Omental fat pad (tissue), 4 donors: ENCODE measurements at places on chromosomes 2 and 18.
A peak's percentile ranks its signal among the peaks of the same experiment; 100 is the strongest.

DNA sequence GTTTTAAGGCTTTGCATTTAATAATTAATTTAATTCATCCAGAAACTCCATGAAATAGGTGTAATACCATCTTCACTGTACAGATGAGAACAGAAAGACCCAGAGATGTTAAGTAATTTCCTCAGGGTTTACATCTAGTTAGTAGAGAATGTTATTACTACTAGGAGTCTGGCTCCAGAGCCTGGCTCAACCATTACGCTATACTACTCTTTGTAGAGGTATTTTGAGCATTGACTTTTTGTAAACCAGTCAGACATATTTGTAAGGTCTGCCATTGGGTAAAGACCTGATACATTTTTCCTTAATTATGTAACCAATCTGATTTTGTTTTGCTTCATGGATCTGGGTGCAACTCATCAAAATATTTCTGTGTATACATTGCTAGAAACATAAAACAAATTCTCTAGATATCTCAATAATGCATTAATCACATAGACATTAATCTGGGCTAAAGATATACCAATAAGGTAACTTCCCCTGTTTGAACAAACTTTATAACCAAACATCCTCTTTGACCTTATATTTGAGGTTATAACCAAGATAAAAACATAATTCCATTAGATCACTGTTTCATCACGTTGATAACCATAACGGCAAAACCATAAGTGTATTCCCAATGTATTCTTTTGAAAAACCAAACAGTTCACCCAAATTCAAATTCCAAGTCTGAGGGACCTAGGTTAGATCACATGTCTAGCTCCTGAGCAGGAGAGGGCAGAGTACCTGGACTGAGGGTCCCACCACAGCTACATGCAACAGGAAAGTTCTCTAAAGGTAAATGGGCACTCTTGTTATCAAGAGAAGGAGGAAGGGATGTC lies 135.0 kb downstream of the IKZF2 start:
- no peak for DNase-seq

DNA sequence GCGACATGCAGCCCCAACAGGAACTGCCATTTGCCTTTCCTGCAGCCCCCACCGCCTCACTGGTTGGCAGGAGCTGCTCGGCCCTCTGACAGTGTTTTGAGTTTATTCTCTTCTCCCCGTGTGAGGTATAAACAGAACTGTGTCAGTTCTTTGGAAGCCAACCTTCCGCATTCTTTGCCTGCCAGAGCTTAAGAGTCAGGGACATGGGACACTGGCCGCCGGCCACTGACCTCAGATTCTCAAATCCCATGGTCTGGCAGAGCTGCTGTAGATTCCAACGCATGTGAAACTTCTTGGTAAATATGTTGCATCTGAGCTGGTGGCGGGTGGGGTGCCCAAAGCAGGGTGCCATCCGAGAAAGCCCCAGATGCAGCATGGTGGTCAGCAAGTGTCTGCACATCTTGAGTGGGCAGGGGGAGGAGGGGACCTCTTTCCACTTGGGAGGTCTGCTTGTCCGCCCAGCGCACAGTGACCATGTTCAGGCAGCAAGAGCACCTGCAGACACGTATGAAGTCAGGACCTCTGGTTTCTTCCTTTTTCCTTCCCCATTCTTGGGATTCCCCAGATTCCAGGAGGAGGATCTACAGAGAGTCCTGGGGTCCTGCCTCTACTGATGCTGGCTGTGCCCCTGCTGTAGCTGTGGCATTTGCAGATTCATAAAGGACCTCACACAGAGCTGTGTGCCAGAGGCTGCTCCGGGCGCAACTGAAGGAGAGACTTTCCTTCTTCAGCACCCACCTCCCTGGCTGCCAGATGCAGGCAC lies 23.8 kb downstream of the ASB18 start:
- no peak for DNase-seq

DNA sequence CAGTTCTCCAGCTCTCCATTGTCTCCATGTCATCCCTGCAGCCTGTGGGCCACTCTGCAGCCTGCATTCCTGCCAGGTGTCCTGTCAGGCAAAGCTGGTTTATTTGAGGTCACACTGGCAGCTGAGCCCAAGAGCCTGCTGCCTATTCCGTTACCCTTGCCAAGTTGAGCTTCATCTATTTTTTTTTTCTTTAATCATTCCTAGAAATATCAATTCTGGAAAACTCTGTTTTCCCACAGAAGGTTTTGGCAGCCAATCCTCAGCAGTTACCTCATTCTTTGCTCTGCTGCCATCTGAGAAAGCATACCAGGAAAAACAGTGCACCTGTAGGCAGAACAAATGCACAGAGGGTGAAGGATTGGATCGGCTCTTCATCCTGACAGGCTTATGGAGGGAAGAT lies 411.0 kb upstream of the ACVR2A start:
- no peak for DNase-seq

DNA sequence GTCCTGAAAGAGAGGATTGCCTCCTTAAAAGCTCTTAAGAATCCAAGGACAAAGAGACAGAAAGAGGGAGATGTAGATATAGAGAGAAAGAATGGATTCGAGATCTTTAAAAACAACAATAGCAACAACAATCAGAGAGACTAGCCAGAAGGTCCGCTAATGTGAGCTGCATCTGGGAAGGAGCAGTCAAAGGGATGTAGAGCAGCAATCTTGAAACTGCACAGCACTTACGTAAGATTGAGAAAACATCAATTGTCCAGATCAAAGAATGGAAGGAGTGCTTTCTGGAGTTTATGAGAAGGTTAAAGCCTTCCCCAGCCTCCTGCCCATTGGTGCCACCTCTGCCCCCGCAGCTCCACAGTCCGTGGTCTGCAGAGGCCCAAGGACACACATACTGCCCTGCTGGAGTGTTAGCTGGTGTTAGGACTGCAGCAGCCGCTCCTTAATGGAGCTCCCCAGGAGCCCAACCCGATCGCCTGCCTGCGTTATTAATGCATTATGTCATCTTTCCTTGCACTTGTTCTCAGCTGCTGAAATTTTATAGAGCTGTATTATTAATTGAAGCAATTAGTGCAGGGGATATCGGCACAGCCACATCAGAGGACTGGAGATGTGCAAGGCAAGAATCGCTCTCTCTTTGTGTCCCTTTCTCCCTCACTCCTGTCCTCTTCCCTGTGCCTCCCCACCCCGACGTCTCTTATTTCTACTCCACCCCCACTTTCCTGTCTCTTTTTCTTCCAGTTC lies 94.2 kb upstream of the STPG4 start:
- no peak for DNase-seq

DNA sequence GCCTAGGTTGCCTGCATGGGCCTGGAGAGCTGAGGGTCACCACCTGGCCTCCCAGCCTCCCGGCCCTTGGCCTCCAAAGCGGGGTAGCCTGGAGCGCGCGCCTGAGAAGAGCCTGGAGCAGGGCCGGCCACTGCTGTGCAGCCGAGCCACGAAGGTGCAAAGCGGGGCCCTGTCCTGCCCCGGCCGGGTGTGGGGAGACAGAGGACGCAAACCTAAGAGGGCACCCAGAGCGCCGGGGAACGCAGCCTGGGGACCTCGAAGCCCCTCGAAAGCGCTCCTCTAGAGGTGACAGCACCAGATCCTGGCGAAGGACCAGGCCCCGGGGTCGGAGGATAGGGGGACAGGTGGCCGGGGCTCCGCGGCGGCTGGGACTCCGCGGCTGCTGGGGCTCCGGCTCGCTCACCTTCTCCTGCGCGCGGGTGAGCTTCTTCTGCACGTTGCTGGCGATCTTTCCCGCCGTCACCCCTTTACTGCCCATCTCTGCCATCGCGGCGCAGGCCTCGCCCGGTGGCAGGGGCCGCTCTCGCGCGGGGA lies 430 bp downstream of the BIN1 start:
- DNase-seq, result peak; percentile 22

- no peak for DNase-seq
Measured at GRCh38 chr2:49616800-49617199, 462.5 kb upstream of the FSHR start.

GRCh38 chr2:30704309-30705020 lies 102.8 kb downstream of the CAPN13 start:
- no peak for DNase-seq

DNA sequence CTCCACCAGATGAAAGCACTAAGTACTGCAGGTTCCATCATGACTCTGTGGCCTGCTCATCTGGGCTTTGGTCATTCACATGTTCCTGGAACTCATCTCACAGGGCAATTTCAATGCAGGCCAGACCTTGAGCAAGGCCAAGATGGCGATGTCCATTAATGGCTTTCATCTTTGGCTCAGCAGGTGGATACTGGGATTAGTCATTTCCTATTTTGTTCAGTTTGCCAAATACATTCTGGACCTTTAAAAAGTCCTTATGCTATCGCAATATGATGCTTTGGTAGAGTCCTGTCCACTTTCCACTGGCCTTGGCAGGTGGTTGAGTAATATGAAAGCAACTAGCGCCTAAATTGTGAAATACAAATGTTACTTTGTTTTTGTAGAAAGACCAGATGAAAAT lies 170.1 kb upstream of the REV1 start:
- DNase-seq, result no peak

DNA sequence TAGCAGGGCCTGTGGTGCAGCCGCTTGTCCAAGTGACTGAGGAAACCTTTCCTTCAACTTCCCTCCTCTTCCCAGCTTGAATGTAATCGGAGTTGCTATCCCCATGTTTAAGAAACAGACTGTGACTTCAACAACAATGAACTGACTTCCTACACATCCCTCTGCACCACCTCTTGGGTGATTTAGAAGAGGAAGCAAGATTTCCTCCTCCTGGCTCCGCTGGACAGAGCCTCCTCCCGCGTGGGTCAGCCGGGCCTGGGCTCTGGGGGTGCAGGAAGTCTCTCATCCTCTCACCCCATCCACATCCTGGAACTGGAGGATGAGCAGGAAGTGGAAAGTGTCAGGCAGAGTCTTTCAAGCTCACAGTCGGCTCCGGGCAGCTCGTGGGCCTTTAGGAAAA lies 84.3 kb downstream of the GATA6 start:
- no peak for DNase-seq

DNA sequence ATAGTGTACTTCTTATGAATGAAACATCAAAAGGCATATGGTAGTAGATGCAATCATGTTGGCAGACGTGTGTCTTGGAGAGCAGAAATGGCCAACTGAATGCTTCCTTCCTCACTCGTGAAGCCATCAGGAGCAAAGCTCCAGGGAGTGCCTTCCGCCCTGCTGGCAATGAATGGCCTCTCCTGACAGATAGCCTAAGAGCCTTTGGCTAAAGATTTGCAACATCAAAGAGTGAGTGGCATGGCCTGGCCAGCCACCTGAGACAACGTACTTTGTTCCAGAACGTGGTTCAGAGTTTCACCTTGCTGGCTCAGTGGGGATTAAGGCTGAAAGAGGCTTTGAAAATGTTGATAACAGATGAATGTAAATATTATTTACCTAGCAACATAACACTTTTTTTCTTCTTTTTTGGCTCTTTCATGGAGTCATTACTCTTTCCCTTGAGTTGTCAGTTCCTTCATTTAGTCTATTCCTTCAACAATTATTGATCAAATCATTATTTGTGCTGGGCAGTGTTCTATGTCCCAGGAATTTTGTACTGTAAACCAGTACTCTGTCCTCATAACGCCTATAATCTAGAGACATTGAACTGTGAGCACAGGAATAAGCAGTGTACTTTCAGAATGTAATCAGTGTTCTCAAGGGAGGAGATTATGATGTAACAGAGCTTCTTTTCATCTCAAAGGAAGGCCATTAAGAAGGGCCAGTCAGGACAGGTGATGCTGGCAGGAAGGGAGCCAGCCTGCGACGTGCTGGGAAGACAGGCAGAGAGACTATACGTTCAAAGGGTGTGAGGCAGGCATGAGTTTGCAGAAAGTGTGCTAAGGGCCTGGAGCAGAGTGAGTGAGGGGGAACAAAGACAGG lies 59.4 kb upstream of the SH3RF3 start:
- no peak for DNase-seq

DNA sequence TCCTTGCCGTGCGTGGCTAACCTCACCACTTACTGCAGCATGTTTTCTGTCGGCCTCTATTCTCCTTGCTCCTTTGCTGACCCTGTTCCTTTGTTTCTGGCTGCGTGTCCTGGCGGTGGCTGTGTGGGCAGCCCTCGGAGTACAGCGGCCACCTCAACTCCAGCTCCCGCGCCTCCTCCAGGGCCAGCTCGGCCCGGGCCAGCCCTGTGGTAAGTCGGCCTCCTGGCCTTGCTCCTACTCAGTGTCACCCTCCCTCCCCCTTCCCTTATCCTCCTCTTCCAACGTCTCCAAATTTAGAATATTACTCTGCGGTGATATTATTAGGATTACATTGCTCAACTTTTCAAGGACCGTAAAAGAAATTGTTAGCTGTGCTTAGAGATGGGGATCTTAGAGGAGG lies 59.5 kb upstream of the RBM44 start:
- DNase-seq, result no peak

DNA sequence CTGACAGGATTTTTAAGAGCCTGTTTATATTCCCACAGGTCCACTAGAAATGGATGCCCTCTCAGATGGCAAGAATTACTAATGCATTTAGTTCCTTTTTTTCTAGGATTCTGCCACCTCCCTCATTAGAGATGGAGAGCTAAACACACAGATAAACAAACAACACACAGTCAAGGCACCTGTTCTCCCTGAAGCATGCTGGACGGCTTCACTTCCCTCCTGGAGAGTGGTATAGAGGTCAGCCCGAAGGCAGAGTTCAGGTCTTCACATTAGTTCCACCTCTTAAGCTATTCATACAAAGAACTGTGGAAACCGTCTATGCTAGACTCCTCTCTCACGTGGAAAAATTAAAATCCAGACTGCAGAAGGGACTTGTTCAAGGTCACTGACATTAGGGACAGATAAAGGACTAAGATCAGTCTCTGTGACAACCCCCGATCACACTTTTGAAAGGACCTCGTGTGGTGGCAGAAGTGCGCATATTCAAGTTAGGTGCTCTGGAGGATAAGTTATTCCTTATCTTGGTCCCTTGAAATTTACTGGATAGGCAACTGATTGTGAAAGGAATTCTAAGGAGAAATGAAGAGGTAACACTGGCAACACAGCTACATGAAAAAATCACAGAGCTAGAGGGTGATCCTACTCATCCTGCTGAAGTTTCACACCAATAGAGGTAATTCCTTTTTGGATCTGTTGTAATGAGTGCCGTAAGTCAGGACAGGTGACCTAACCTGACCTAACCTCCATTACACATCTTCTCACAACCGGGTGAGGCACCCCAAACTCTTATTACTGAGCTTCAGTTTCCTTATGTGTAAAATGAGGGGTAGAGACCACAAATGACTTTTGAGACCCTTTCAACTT lies 75.1 kb downstream of the SPRED2 start:
- no peak for DNase-seq

- DNase-seq, result no peak
Measured at GRCh38 chr2:38415023-38415422, 38.0 kb upstream of the ATL2 start.
